ENCODE measurements at places on chromosomes 6 and 20.

GRCh38 chr6:106849120-106849519, 125.4 kb downstream of the CD24 start:
- no peak for DNase-seq

DNA sequence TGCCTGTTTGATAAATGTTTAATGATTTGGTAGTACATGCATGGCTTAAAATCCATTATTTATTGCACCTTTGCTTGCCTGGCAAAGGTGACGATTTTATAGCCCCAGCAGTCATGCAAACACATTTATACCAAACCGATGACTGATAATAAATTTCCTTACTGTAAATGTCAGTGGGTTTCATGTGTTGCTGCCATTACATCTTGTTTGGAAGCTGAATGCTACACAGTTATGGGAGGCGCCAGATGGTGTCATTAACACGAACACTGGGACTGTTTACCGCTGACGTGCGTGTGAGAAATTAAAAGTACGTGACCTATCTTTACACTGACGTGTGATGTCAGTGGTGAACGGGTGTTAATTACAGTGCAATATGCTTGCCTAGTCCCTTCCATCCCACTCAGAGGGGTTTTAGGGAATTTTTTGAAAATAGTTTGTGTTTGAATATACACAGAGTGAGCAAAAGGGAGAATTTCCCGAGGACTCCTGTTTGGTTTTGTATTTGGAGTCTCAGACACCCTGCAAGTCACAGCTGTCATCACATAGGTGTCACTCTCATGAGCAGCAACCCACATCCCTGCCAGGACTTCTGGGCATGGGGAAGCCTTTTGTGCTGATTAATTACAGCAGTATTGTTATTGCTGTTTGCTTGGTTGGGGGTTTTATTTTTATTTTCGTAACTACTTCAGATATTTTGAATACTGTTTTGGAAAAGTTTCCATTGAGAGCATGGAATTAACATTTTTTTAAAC, 151.8 kb upstream of the INSM1 start:
- DNase-seq: no peak

GRCh38 chr6:159577564-159577963, 115.5 kb downstream of the SOD2 start:
- DNase-seq: no peak

DNA sequence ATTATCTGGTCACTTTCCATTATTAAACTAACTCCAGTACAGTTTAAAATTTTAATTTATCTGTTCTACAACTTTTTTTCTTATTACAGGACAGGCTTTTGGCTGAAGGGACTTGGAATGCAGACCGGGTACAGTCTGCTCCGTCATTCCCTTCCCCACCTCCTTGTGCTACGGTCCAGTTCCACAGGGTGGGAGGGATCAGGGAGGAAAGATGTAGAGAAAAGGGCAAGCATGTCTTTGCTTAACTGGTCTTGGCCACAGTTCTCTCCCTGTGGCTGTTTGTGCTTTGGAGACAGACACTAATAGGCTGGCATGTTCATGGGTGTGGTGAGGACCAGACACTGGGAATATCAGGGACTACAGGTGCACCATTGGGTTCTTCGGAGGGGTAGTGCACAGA, 12.1 kb upstream of the RGS17 start:
- DNase-seq: no peak

- DNase-seq: no peak
Observed at GRCh38 chr6:37095997-37096396, 74.0 kb upstream of the PIM1 start.

- DNase-seq: no peak
Observed at GRCh38 chr6:2719093-2719455, 31.6 kb downstream of the MYLK4 start.

DNA sequence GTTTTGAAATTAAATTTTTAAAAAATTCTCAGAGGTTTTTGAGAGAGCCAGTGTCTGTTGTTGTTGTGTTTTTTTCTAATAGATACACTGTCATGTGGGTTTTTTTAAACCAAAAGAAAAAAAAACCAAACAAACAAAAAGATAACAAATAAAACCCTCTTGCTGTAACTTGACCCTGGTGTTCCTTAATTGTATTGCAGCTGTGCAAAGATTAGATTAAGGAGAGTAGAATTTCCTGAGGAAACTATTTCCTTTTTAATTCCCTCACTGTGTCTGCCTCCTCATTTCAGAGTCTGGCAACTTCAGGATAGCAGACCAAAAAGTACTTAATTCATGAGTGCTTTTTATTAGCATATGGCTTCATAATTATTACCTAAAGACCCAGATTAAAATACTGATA, 281.9 kb downstream of the EPM2A start:
- DNase-seq: no peak

DNA sequence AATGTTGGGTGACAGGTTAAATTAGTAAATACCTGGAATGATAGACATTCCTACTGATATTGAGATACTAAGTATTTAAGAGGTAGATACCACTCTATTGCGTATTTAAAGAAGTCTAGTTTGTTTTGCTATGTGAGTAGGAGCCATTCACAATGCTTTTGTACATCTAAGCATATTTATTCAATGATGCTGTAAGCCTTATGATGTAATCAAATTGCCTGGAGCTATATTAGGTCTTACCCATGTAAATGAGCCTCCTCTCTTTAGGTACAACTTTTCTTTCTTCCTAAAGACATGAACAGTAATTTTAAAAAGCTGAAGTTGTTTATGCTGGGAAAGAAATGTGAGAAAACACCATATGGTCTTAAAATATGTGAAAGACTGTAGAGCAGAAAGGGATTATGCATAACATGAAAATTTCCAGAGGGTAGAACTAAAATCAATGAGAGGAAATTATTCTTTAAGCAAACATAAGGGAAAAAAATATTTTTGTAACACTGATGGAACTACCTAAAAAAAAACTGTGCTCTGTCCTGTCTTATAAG, 526.7 kb downstream of the EPHA7 start:
- DNase-seq: no peak

DNA sequence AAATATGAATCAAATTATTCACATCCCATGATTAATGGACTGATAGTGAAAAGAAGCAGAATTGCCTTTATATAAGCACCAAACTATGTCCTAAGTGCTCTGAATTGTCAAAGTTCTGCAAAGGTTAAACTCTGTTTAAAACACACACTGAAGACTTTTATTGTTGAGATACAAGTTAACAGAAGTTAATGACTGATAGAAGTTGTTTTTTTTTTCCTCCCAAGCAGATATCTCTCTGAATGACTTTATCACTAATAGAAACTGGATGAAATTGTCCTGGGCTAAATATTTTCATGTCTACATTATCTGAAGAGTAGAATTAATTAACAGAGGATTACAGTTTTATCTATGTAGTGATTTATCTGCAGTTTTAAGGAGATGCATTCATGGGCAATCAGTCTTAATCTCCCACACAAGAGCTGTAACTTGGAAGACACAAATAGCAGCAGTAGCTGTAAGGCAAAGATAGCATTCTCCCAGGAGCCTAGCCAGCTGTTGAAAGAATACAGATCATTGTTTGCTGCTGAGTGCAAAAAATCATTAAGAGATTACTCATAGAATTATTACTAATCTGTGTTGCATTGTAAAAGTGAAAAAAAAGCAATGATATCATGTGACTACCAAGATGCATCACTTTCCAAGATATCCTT, 49.9 kb downstream of the BMP5 start:
- no peak for DNase-seq

GRCh38 chr6:79042088-79042798, 35.8 kb downstream of the PHIP start:
- DNase-seq: no peak

- no peak for DNase-seq
Observed at GRCh38 chr6:145235207-145235606, 500.1 kb downstream of the EPM2A start.

DNA sequence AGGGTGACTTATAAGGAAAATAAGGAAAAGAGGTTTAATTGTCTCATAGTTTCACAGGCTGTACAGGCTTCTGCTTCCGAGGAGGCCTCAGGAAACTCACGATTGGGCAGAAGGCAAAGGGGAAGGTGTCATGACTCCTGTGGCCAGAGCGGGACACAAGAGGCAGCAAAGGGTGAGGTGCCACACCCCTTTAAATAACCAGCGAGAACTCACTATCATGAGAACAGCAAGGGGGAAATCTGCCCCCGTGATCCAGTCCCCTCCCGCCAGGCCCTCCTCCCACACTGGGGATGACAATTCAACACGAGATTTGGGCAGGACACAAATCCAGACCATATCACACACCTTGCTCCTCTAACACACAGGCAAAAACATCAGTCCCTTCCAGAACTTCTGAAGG, 254.0 kb downstream of the DLL1 start:
- DNase-seq: no peak

DNA sequence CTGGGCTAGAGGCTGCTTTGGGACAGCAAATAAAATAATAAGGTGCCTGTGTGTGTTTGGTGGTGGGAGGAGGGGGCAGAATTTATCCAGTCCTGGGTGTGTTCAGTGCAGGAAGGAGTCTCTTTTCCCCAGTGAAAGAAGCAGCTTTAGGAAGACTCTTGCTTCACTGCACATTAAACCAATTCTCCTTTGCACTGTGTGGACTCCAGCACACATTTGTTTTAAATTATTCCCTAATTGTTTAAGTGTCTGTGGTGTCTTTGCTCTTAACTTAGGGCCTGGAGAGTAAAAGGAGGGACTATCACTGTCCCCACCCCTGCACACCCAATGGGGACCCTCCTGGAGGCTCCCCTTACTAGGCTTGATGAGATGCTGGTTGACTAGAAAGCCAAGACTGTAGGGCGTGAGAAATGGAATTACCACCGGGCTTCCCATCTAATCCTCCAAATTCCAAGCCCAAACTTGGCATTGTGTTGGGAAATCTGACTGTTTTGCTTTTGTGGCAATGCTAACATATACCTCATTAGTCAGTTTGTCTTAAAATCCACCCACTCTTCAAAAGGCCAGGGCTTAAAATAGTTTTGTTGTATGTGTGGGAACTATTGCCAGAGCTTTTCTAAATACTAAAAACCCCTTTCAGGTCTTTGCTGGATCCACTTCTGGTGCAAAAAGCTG, 13.5 kb upstream of the DAAM2 start:
- DNase-seq: no peak

DNA sequence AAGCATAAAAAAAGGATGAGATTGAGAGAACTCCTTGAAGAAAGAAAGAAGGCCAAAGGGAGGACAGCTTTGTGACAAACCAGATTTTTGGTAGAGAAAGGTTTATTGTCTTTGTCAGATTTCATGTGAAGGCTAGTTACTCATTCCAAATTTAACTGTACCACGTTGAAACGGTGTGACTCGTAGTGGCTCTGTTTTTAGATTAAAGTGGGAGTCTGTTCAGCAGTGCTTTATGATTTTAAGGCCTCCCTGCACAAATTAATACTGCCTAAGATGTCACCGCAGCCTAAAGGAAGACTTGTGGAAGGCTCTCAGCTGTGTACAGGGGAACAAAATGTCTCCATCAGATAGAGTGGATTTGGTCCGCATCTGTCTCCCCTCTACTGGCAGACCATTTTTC, 35.9 kb downstream of the CDC40 start:
- no peak for DNase-seq
